ENCODE measurements at places on chromosomes 6 and 20.

- DNase-seq: peak; percentile 85
Measured at GRCh38 chr20:62791301-62792181, 4.7 kb upstream of the MRGBP start.

- DNase-seq: no peak
Measured at GRCh38 chr6:29758761-29759160, 35.5 kb downstream of the HLA-F start.

- DNase-seq: no peak
Measured at GRCh38 chr6:14867802-14868201, 378.1 kb upstream of the JARID2 start.

- no peak for DNase-seq
Measured at GRCh38 chr6:40950986-40951698, 87.9 kb downstream of the UNC5CL start.

- DNase-seq: no peak
Measured at GRCh38 chr6:160259598-160259997, 977 bp upstream of the SLC22A2 start.

- DNase-seq: no peak
Measured at GRCh38 chr20:22403632-22404361, 180.6 kb downstream of the FOXA2 start.

DNA sequence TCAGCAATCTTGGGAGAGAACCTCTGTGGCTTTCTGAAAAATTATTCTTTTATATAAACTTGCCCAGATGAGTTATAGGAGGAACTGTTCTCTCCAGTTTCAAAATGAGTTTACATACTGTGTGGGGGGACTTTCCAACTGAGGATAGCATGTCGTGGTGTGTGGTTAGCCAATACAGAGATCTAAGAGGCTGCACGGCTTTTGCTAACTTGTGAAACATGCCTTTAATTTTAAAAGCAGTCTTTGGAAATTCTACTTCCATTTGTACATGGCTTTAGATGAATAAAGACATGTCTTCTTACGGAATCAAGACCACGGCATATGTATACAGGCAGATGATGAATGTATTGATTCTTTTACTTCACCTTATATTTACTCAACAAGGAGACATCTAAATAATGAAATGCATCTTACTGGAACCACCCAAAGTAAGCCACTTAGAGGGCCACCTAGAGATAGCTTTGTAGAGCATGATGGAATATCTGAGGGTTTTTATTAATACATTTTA is 39.8 kb downstream of the HIVEP1 start:
- no peak for DNase-seq

DNA sequence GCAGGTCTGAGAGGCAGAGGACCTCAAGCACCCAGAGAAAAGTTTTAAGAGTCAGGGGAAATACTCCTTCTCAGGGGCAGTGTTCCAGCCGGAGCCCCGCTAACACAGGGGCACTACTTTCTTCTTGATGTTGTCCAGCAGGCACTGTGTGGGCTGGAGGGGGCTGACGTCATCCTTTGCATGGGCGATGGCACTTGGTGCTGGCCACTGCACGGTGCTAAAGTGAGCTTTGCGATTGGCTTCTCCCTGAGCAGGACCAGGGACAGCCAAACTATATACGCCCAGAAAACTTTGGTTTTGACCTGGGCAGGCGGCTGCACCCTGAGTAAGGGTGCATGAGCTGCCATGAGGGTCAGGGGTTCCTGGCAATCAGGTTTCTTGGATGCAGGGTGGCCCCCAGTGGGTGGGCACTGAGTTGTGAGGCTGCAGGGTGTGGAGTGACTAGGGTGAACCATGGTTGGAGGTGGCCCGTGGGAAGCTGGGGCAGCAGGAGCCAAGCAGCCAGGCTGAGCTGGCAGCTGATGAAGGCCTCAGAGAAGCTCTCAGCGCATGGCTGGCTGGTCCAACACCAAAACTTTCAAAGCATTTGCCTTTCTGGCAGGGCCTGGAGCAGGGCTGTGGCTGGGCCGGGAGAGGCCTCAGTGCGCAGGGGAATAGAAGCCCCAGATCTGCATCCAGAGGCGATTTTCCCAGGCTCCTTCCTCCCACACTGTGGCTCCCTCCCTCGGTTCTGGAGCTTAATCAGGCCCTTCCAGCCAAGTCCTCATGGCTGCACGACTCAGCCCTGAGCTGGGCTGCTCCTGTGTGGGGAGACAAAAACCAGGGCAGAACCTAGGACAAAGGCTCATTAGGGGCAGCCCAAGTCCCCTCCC is 18.3 kb downstream of the MRPS18A start:
- no peak for DNase-seq

DNA sequence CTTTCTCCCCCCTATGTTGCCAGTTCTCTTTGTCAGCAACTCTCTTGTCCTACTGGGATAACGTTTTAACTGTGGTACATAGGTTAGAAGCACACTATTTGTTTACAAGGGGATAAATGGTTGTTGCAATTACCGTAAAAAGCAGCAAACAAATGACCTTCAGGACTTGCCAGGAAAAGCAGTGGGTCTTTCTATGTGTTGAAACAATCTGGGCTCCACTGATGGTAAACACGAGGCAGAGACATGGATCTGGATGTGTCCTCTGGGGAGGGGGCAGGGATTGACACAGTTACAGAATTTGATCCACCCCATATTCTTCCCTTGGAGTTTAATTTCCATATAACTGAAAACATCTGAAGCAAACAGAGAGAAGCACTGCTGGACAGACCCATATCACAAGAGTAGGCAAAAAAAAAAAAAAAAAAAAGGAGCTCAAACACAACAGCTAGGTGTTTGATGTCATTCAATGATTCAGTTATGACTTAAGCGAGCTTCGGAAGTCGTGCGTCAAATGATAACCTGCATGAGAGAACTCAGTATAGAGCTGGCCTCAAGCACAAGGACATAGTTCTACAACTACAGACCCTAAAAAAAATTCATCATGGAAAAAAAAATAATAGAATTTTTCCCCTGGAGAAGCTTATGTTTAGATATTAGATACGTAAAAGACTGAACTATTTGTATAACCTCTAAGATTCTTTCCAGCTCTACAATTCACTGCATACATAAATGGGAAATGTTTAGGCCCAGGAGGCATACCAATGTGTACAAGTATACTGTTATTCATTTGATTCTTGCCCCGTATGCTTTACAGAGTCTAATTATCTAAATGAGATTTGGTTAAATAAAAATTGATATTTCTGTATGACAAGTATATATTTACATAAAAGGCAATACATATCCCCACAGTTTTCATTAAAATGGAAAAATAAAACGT is 127.7 kb downstream of the ALDH8A1 start:
- no peak for DNase-seq

GRCh38 chr20:34629904-34630303 is 47.0 kb downstream of the PIGU start:
- no peak for DNase-seq

- no peak for DNase-seq
Measured at GRCh38 chr6:137816133-137816579, 50.9 kb upstream of the TNFAIP3 start.

DNA sequence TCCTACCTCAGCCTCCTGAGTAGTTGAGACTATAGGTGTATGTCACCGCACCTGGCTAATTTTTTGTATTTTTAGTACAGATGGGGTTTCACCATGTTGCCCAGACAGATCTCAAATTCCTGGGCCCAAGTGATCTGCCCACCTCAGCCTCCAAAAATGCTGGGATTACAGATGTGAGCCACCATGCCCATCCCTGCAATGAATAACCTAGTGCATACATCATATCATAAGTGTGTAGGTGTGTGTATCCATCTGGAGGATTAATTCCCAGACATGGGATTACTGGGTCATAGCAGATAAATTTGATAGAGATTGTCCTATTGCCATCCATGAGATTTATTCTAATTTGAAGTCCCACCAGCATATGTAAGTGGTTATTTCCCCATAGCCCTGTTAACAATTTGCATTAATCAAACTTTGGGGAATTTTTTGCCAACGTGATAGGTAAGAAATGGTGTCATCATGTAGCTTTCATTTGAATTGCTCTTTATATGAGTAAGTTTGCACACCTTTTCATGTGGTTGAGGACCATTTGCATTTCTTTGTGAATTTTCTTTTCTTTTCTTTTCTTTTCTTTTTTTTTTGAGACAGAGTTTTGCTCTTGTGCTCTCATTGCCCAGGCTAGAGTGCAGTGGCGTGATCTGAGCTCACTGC is 29.9 kb upstream of the BACH2 start:
- DNase-seq: no peak

GRCh38 chr20:58076405-58076804 is 152.0 kb downstream of the ANKRD60 start:
- no peak for DNase-seq

GRCh38 chr20:37649017-37649416 is 44.8 kb upstream of the CTNNBL1 start:
- no peak for DNase-seq

DNA sequence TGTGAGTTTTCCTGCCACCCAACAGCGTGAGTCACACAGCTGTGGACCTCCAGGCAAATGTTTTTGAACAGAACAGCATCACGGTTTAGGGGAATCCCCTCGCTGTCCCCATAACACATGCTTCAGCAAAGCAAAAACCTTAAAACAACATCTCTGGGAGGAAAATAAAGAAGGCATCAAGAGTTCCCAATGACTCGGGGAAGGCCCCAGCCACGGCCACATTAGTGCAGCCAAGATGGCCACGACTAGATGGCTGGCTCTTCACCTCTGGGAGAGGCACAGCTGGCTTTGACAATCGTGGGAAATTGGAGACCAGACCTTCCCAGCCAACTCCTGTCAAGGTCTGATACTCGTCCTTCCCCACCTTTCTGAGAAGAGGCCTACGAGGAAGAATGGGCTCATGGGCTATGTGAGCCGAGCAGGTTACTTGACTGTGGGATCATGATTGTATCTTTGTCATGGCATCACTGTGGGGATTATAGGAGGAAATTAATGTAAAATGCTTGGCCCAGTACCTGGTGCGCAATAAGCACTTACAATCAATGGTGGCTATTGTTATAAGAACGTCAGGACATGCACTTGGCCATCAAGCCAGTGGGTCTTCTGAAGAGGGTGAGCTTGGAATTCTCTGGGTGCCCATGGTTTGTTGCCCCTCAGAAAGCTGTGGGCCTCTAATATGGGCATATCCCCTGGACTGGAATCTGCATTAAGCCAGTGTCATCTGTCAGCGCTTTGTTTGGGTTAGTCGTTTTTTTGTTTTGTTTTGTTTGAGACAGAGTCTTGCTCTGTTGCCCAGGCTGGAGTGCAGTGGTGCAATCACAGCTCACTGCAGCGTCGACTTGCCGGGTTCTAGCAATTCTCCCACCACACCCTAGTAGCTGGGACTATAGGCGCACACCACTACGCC is 43.6 kb downstream of the FGD2 start:
- DNase-seq: no peak

DNA sequence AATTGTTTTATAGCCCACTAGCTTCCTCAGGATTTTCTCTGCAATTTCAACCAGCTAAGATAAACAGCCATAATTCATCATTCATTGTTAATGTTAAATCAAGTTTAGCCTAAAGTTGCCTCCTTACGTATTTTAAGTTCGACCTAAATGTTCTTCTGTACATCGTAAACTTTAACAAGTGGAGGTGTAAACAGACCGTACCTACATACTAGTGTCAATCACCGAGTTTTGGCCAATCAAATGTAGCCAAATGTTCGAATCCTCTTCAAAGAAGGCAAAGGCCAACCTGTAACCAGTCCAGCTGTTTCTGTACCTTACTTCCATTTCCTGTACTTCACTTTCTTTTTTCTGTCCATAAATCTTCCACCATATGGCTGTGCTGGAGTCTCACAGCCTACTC is 13.5 kb downstream of the MBOAT1 start:
- DNase-seq: no peak

- no peak for DNase-seq
Measured at GRCh38 chr20:13626724-13627123, 12.0 kb downstream of the TASP1 start.

DNA sequence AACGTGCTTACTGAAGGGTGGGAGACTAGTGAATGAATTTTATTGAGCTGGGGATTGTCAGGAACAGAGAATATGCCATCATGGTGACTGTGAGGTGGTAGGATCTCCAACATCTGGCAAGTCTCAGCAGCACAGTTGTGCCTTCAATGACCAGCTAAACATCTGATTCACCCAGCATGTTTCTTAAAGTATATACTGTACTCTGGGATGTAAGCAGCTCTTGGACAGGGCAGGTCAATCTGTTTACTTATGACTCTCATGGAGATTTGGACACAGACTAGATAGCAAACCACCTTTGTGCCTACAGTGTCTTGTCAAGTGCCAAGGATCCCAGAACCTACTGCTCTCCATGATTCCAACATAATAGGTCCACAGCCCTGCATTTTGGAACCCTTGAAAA is 801.0 kb upstream of the CITED2 start:
- no peak for DNase-seq

DNA sequence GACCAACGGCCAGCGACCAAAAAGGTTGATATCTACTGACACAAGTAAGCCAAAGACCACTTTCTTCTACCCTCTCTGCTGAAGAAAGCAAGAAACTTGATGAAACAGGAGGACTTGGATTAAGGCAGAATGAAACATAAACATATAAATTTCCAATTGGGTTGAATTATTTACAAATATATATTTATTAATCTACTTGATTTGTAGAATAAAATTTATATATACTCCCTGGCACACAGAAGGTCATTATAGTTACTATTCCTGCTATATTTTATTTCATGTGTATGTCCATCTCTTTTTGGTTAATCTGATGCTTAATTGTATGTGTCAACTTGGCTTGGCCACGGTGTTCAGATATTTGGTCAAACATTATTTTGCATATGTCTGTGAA is 4.2 kb upstream of the ADGRG6 start:
- no peak for DNase-seq

DNA sequence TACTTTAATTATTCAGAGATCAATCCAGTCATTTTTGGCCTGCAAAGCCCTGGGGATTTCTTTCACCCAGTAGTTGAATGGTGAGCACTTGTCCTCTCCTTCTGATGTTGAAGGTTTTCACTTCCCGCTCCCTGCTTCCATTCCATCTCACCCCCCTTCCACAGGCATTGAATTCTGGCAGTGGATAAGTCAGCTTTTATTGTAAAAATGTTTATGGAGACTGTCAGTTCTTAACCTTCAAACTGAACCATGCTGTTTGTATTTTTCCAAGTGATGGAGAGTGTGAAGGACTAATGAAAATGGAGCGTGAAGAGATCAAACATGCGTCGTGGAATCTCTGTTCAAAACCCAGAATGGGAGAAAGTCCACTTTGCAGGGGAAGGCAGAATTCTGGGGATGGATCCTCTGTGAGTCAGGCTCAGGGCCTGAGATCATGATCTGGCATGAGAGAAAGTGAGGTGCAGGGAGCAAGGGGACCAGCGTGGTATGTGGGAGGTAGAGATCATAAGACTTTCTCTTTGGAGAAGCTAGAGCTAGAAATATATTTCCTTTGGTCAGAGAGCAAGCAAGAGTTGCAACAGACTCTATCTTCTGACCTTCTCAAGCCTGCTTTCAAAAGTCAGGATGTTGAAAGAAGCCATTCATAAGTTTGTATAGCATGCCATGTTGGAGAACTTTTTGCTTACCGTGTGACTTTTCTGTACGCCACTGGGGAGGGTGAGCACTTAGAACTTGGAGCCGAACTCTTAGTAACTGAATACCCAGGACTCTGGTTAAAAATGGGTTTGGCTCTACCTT is 30.2 kb downstream of the ISM1 start:
- DNase-seq: no peak

- no peak for DNase-seq
Measured at GRCh38 chr6:165717732-165718465, 54.9 kb upstream of the PDE10A start.

Measured in D721Med (cell line).